A549 treated with CpdA at 1 μM for 4 hours (cell line): ENCODE measurements at places on chromosomes 3 and 15. TPM values are rescaled to one million over a fixed set of nuclear protein-coding genes. Genes with fewer than 3 reads are reported as not detected.

Gene TTC23
- 9.7 to 14.4 TPM (median 11.0 TPM) in 5 replicates for total RNA-seq

Gene NDN
- 0.08 to 0.24 TPM in 2 of 5 replicates, not detected in the others for total RNA-seq

Gene CTSH
- 35.4 to 52.0 TPM (median 44.7 TPM) in 5 replicates for total RNA-seq

Gene MAPKAPK3
- 21.9 to 27.4 TPM (median 24.5 TPM) in 5 replicates for total RNA-seq

Gene GOLGA8G
- 0.02 TPM in 1 of 5 replicates, not detected in the others for total RNA-seq
